ENCODE measurements at places on chromosomes 4 and X.

DNA sequence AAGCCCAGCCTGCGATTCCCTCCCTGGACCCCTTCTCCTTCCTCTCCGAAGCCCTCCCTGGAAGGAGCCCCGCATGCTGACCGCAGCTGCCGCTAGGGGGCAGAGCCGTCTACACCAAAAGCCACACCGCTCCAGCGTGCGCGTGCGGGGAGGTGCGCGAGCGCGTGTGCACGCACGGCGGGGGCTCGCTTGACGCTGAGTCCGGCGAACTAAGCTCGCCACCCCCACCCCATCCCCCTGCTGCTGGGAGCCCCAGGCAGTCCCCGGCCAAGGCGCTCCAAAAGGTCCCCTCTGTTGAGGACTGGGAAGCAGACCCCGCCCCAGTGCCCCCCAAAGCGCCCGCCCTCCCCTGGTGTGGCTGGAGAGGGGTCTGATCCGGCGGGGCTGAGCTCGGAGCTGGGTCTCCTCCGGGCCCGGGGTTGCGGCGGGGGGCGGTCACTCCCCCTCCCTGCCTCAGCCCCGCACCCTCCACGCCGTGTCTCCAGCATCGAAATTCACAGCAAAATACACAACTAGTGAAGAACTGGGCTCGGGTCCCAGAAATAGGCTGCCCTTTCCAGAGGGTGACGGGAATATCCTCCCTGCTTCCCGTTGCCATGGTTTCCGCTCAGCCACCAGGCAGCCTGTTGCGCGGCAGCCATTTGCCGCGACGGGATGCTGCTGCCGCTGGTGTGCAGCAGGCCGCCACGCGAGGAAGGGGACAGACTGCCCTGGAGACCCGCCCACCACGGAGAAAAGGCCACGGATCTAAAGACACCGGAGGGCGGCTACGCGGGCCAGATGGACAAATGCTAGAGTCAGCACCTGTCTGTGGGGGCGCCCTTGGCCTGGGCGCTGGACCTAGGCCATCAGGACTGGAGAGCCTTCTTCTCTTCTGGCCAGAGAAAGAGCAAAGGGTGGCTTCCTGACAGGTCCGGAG is 11.2 kb upstream of the CCNQ start:
- DNase-seq, result peak; percentile 75

- peak; percentile 66 for DNase-seq
Observed at GRCh38 chrX:46865281-46865680, 28.4 kb downstream of the RP2 start.

- peak; percentile 2 for DNase-seq
Observed at GRCh38 chr4:42281324-42282020, 115.8 kb upstream of the SHISA3 start.

DNA sequence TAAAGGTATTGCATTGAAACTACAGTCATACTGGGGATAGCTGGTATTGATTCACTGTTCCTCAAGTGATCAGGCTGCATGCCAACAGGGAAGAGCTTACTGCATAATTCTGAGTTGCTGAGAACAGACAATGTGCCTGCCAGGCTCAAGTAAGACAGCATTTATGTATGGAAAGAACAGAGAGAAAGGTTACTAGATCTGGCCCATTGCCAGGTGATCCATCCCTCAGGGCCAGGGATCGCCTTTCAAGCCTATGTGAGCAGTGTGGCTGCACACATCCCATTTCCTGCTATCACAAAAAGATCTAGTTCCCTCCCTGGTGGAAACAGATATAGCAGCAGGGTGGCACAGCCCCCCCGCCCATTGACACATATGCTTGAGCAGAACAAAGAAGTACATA is 254.0 kb downstream of the TMA16 start:
- no peak for DNase-seq

DNA sequence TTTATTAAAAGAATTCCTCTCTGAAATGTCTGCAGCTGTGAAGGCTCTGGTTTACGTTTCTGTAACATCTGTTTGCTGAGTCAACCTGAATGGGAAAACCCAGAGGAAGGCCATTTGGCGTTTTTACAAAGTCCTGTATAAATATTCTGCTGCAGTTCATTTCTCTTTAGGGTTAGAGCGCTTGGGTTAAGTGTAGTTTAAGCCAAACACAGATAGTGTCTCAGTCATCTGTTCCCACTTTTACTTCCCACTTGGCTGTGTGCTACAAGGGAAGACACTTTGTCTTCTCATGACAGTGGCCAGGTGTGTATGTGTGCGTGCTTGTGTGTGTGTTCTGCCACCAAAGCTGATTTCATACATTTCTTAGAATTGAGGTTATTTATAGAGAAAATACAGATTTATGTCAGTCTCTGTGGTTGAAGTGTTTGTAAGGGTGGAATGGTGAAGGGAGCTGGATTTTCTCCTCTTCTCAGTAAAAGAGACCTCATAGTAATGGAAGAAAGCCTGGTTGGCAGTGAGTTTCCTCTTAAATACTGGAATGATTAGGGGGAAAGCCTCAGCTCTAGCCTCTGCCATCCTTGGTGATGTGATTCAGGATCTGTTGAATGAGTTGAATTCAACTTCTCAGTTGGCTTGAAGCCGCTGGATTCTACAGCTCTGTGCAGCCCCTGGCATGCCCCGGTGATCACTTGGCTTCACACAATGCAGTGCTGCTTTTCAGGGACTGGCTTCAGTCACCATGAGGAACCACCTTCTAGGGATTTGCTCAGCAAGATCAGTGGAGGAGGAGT is 50.6 kb downstream of the JADE1 start:
- DNase-seq, result peak; percentile 72

Measured in fibroblast of skin of right biceps (primary cell).